NCI-H1930 (cell line): ENCODE measurements at places on chromosomes 3 and 15.

- DNase-seq = no peak
Observed at GRCh38 chr15:68059630-68060029, 5.5 kb downstream of the PIAS1 start.

GRCh38 chr15:57284535-57284934, 91.8 kb upstream of the CGNL1 start:
- no peak for DNase-seq

- no peak for DNase-seq
Observed at GRCh38 chr3:5298453-5298852, 110.9 kb downstream of the EDEM1 start.

DNA sequence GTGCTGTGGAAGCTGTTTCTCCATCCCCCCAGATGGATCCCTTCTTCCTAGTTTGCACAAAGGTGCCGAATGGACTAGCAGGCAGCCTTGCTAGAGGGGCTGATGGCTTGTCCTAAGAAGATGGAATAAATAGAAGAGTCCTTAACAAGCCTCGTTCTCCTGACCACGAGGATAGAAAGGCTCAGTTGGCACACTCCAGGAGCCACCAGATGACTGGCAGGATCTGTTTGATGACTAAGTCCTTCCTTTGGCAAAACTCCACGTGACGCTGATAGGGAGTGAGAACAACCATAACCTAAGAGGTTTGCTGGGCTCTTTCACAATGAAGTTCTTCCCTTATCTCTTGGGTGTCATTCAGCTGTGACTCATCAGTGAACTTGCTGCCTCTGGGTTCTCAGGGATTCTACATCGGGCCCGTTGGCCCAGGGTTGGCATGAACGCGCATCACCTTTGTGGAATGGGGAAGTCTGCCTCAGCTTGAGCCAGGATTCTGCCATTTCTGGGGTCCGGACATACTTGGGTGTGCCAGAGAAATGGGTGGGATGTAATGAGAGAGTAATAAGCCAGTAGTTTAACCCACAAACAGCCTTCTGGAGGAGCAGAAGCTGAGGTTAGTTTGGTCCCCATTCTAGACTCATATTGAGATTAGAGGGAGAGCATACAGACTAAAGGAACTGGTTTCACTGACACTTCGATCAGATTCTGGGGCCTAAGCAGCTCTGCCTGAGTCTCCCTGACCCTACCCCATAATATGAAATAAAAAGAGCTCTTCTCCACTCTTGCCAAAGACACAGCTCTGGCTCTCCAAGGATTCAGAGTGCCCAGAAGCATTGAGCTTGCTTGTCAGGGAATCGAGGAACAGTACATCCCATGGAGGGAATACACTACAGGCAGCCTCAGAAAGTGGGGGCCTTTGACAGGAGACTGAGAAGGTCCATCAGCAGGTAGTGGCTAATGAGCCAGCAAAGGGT, 2.0 kb upstream of the MELTF start:
- no peak for DNase-seq

GRCh38 chr15:85430406-85431204, 50.2 kb downstream of the AKAP13 start:
- DNase-seq = no peak

DNA sequence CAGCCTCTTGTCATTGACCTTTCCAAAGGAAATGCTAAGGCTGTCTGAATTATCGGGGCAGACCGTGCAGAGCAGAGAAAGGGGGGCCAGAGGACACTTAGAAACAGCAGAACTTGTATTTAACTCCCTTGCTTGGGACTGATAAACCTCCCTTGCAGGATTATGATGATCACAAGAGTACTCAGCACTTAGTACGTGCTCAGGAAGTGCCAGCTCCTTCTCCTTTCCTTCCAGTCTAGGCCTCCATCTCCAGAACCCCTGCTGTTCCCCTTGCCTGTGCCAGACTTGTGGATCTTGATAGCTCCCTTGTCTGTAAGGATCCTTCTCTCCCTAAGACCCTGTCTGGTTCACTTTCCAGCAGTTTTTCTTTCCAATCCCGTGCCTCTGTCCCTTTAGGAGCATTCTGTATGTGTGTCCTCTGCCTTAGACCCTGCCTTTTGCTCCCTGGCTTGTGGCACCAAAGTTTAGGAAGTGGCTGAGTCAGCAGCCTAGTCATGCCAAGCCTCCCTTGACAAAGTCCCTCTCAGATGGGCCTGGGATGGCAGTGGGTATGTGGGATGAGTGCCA, 747 bp downstream of the SORD start:
- no peak for DNase-seq
